ENCODE measurements at places on chromosomes 5 and 9.

DNA sequence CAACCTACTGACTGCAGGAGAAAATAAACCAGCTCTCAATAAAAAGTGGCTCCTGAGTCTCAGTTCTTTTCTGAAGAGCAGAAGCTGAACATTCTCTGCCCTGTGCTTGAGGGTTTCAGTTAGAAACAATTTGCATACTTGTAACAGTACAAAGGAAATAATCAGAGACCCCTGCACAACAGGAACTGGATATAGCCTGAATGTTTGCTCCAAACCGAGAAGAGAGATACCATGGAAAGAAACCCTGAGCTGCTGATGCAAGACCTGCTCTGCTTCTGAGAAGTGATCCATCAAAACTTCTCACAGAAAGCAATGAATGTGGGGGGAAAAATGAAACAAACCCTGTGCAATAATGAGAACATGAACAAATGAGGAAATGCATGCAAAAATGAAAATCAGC lies 592.9 kb downstream of the SEMA5A start:
- no peak for DNase-seq

GRCh38 chr9:122346478-122347347 lies 24.1 kb upstream of the PTGS1 start:
- peak; percentile 85 for DNase-seq

GRCh38 chr9:113886466-113886865 lies 10.4 kb downstream of the ZNF618 start:
- DNase-seq: no peak

- no peak for DNase-seq
These were observed 89.8 kb downstream of the SLC1A3 start for GRCh38 chr5:36696059-36696673.

DNA sequence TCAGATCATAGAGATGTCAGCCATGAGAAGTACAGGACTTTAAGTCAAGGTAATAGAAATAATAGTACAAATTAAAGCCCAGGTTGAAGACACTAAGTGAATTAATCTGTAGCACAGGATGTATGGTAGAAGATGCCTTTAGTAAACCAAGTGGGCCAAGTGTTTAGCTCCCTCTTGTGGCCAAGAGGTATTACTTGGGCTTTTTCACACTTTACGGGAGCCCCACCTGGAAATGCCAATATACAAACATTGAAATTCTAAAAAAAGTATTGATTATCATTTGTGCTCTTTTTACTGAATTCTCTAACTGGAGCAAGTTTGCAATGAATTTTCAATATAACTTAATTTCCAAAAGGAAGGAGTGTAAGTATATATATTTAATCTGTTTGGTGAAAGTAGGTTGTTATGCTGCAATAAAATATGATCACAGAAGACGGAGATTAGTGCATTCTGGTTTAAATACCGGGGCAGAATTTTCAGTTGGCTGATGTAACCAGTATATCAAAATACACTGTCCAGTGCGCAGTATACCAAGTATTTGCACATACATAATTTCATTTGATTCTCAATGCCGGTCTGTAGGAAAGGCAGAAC lies 84.7 kb downstream of the PARP8 start:
- no peak for DNase-seq

DNA sequence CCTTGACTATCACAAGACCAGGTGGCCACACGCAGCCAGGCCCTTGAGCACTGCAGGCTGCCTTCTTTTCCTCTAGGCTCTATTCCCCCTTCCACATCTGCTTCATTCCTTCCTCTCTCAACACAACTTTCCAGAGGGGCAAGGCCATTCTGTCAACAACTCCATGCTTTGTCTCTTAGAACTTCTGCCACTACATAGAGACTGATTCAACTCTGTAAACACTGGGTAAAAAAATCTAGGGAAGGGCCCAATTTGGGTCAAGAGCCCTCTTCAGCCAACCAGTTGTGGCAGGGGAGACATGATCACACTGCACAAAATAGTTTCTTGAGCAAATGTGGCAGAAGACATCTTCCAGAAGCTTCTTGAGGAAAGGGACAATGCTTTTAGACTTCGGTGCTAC lies 55.6 kb downstream of the ATPSCKMT start:
- DNase-seq: no peak
